ENCODE measurements at places on chromosomes 6 and 20.

DNA sequence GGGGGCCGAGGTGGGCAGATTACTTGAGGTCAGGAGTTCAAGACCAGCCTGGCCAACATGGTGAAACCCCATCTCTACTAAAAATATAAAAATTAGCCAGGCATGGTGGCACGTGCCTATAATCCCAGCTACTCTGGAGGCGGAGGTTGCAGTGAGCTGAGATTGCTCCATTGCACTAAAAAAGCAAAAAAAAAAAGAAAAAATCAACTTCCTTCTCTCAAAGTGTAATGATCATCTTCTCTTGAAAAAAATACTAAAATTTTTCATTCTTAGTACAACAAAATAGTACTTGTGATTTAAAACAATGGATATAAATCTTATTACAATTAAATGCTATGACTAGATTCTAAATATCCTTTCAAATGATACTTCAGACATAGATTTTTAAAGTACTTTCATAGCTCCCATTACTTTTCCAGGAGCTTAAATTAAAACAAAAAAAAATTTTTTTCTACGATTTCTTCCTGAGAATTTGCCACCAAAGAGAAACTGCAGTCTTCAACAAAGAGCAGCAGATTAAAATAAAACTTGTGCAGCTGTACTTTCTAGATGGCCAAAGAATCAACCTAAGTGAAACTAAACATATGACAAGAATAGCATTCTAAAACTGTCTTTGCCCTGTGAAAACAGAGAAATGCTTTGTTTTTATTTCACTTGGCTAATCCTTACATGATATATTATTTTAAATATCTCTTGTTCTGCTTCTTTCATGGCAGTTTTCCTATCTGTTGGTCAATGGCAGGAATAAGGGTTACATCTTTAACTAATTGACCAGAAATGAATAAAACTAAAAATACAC, 75.2 kb downstream of the MAP3K5 start:
- no peak for DNase-seq

DNA sequence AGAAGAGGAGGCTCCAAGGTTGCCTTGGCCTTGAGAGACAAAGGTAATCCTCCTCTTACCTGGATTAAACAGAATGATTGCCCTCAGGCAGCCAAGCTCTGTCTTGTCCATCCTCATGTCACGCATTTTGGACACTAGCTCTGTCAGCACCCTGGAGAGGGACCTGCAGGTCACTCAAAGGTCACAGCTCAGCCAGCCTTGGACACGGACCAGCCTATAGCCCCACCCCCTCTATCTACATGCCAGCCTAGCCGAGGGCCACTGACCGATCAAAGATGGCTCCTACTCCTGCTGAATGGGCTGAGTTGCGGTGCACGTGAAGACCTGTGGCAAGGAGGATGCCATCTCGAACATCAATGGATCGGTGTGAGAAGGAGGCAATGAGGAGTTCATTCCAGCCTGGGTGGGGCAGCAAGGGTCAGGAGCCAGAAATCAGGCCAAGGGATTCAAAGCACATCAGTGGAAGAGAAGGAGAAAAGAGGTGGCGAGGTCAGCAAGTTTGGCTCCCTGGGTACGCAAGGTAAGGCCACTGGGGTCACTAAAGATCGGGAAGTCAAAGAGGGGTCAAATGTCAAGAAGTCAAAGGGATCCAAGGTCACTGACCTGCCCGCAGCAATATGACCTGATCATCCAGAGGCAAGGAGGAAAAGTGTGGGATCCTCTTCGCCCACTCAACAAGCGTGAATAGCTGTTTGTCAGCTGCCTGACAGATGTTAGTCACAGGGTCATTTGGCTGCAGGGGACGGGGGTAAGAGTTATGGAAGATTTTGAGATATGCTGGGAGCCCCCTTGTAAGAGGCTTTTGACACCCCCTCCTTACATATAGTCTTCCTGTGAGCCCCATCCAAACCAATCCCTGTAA, 3.3 kb upstream of the COL11A2 start:
- DNase-seq, result no peak

DNA sequence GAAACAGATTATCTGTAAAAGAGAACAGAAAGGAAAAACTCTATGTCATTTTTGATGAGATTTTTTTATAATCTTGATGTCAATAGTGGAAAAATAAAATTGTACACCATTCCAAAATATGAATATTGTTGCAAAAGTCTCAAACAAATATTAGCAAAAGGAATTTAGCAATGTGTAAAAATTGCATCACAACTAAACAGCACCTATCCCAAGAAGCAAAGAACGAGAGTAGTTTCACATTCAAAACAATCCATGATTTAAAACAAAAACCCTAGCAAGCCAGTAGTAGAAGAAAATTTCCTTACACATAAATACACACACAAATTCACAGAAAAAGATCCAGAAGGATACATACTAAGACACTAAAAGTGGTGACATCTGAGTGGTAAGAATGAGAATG, 38.4 kb downstream of the LCA5 start:
- no peak for DNase-seq

DNA sequence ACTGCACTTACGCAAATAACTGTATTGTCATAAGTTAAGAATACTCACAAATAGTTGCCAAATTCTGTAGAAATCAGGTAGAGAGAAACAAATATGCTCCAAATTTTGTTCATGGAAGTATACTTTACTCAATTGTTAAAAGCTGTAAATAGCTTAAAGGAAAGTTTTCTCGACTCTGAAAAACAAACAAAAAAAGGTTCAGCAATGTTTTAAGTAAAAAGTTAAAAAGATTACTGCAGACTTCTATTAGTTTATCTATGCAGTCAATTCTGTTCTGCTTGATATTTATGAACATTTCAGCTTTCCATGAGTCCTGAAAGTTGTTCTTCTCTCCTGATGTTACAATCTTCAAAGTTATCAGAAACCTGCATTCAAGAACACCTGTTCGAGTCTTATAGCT, 37.5 kb upstream of the FAM8A1 start:
- no peak for DNase-seq

DNA sequence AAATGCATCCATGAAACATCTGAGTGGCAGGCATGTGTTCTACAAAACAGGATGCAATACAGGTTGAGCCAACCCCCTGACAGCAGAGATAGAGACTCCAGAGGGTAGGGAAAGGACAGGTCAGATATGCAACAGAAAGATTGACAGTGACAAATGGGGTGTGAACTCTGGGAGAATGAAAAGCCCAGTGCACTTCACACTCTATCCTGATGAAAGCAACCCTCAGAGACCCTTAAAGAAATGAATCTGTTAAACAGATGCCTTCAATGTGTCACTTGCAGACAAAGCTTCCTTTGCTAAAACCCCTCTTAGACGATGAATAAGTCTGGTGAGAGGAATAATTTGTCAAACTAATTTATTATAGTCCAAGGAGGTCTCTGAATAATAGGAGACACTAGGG, 89.9 kb downstream of the RFPL4B start:
- no peak for DNase-seq

DNA sequence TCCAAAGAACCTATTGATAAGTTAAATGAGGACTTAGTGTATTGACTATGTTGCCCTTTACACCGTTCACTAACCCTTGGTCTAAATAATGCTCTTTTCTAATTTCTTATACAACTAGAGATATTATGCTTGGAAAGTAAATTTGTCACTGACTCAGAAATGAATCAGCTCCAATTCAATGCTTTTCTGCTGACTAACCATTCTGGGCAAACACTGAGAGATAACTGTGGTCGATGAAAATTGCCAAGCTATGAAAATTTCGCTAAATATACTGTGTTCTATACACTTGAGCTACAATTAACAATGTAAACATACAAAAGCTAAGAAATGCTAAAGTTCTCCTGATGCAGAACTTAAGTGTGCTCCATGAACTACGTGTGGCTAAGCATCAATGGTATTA, 23.1 kb upstream of the FBXO9 start:
- DNase-seq, result no peak

DNA sequence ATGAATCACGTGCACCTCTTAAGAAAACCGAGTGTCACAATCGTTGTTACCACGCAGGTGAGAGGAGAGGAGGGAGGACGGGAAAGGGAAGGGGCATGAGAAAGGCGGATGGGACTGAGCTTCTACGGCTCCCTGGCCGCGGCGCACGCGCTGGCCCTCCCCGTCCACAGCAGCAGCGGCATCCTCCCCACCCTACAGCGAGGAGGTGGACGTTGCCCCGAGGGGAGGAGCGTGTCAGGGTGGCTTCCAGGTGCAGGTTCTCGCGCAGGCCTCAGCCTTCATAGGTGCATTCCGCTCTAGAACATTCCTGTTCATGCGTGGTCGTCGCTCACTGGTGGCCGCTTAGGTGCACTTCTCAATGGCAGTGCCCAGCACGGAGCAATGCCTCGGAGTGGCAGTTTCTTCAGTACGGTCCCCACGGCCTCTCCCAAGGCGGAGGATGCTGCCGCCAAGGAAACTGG, 29.7 kb upstream of the AFDN start:
- no peak for DNase-seq

- DNase-seq, result no peak
Measured at GRCh38 chr6:90048206-90048967, 154.1 kb downstream of the GJA10 start.

GRCh38 chr6:166567107-166567506, 19.4 kb downstream of the RAMACL start:
- DNase-seq, result no peak

- no peak for DNase-seq
Measured at GRCh38 chr20:21100578-21101452, 5.3 kb downstream of the LINC00237 start.

DNA sequence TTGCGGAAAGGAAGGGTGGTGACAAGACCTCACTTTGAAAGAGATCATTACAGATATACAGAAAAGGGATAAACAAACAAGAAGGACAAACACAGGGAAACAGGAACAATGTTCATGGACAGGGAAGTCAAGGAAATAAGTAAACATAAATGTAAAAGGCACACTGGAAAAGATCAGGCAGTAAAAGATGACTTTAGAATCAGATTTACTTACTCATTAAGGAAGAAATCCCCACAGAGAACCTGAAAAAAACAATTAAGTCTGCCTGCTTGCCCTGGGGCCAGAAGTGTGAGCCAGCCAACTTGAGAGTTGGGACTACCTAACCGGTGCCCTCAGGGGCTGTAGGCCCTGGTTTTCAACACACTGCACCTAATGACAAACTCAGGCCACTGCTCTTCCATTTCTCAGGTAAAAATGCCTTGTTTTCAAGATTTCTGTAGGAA, 1.7 kb downstream of the APMAP start:
- peak; percentile 14 for DNase-seq

GRCh38 chr6:43800298-43800623, 30.2 kb downstream of the VEGFA start:
- no peak for DNase-seq

- DNase-seq, result no peak
Measured at GRCh38 chr6:17057322-17057721, 44.5 kb upstream of the STMND1 start.

DNA sequence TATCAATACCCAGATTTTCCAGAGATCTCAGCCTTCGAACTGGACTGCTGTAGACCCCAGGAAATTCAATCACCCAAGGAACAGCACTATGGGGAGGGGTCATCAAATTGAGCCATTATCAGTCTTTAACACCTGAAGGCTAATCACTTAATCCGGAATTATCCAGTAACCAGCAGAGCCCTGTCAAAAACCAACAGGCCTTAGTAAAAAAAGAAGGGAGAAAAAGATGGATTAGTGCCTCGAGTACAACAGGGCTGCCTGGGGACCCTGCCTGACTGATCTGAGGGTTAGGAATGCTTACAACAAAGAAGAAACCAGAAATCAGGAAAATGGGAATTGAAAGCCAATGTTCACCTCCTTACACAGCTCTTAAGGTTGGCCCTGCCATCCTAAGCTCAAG, 7.6 kb downstream of the RRAGD start:
- no peak for DNase-seq

DNA sequence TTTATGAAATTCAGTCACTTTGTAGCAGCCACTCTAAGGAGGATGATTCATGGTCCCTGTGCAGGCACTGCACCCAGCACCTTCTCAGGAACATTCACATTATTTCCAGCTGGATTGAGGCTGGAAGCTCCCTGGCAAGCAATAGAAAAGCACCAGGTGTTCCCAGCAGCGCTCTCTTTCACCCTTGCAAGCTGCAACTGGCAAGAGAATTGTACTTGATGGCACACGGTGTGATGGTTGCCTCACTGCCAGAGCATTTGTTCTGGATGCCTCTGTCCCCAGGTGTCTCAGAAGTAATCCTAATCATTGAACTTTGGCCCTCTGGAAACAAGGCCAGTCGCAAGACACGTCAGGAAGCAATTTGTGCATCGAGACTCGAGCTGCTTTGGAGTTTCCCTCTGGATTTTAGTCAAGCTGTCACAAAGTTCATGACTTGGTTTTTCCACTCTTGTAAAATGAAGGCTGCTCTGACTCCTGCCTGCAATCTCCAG, 24.9 kb upstream of the PHACTR2 start:
- DNase-seq, result no peak

GRCh38 chr20:61370841-61371303, 118.8 kb downstream of the CDH4 start:
- DNase-seq, result no peak

DNA sequence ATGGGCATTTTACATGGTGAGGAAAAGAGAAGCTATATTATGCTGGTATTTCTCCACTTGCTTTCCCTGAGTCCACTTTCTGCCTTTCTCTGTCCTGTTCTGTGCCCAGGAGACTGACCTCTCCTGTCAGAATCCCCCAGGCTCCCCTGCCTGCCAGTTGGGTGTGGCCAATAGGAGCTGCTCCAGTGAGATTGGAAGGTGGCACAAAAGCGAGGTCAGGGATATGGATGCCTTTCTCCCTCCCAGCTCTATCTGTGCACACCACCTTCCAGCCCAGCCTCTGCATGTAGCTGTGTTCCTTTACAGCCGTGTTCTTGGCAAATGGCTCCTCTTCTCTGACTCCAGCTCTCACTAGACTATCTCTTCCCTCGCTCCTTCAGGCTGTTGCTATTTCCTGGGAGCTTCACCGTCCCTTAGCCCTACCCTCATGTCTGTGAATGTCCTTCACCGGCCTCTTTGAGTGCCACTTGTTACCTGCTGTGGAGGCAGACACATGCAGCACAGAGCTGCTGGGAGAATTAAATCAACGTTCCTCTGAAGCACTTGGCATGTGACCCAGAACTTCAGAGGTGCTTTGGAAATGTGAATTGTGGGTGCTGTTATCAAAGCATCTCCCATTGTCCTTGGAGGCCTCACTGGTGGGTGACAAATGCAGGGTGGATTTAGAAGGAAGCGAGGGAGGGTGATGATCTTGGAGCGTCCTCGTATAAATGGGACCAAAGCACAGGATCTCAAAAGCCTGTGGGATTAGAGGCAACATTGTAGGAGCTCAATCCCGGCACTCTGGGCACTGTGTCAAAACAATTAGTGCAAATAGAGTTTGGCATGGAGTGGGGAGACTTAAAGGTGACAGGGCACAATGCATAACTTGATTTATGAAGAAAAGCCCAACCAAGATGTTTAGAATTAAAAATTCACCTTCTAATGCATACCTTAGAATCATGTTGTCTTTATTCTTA, 28.9 kb upstream of the RALGAPA2 start:
- DNase-seq, result no peak
